Mucosa of descending colon (tissue), 3 donors: ENCODE measurements at places on chromosomes 3 and 15.

GRCh38 chr15:49988766-49989165 is 130.3 kb downstream of the ATP8B4 start:
- DNase-seq, result no peak

GRCh38 chr15:35549567-35549966 is 3.6 kb upstream of the DPH6 start:
- no peak for DNase-seq

DNA sequence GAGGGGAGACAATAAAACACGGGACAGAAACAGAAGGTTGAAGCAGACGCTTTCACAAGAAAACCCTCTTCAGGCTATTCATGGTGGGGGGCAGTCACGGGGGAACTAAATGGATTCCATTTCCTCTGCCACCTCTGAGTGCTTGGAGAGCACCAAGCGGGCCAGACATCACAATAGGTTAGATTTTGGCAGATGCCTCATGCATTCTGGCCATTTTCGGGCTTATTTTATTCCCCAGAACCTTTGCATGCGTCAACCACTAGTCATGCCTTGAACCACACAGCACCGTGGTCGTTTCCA is 82.2 kb downstream of the RORA start:
- no peak for DNase-seq

DNA sequence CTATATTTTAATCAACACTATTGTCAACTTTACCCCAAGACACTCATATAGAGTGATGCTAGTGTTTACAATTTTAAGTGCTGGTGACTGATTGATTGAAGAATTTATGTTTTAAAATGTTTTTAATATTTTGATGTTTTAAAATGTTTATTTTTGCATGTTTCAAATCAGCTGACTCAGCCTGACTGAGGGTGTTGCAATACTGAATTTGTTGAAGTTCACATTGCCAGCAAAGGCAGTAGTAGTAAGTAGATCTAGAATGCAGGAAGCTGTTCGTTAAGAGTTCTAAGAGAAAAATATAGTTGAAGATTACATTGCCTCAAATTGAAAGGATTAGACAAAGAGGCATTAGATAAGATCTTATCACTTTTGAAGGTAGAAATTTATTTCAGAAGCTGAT is 977.6 kb downstream of the IGSF11 start:
- DNase-seq, result no peak

- no peak for DNase-seq
These were observed 79.2 kb upstream of the FNDC3B start for GRCh38 chr3:171960159-171960558.

GRCh38 chr3:5056111-5056391 is 66.0 kb upstream of the ARL8B start:
- DNase-seq, result no peak

DNA sequence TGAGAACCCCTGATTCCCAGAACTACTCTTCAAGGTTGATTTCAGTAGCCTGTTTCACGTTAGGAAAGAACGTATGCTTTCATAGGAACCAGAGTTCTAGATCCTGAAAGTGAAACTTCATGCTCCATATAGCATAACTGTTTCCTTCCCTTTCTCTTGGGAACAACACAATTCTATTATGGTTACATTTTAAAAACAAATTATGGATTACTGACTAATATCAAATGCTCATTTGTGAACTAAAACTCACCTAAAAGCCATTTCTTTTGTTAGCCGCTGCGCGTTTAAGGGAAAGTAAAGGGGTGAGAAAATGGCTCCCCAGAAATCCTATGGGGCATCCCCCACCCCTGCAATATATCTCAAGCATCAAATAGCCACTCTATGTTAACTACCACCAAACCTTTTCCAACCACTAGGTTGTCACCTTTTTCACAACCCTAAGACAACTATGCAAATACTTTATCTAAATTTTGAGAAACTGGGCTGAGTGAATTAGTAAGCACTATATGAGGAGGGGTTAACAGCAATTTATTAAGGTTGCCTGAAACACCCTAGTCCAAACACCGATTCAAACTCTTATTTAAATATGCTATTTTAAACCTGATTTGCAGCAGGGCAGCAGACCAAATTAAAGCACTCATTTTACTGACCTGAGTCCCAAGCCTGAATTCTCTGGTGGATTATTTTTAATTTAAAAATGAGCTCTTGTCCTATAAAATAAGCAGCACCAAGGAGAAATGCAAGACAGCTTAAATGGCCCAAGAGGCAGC is 2.4 kb downstream of the SIAH2 start:
- DNase-seq, result no peak

- DNase-seq, result no peak
These were observed 49.3 kb downstream of the FBLN2 start for GRCh38 chr3:13598201-13598600.

- no peak for DNase-seq
These were observed 550.4 kb upstream of the ARPP21 start for GRCh38 chr3:35088943-35089342.

- no peak for DNase-seq
These were observed 174.6 kb downstream of the CHST2 start for GRCh38 chr3:143294188-143294587.
